ENCODE measurements at places on chromosomes 1 and 21.

GRCh38 chr1:8170059-8170835, 144.1 kb upstream of the ERRFI1 start:
- DNase-seq = no peak

- DNase-seq = no peak
These were observed 488 bp downstream of the DBT start for GRCh38 chr1:100249155-100249536.

DNA sequence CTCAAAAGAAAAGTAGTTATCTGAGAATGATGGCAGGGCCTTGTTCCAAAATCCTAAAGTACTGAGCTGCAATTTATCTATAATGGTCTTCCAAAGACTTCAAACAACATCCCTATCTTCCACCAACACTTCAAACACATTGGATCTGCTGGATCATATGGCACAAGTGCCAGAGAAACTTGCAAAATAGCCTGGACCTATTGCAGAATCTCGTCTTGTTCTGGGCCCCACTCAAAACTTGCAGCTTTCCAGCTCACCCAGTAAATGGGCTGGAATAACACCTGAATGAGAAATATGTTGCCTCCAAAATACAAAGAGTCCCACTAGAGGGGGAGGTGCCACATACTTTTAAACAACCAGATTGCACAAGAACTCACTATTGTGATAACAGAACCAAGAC, 44.0 kb upstream of the PKN2 start:
- DNase-seq = no peak

GRCh38 chr1:246534114-246534513, 27.0 kb upstream of the SMYD3 start:
- no peak for DNase-seq

DNA sequence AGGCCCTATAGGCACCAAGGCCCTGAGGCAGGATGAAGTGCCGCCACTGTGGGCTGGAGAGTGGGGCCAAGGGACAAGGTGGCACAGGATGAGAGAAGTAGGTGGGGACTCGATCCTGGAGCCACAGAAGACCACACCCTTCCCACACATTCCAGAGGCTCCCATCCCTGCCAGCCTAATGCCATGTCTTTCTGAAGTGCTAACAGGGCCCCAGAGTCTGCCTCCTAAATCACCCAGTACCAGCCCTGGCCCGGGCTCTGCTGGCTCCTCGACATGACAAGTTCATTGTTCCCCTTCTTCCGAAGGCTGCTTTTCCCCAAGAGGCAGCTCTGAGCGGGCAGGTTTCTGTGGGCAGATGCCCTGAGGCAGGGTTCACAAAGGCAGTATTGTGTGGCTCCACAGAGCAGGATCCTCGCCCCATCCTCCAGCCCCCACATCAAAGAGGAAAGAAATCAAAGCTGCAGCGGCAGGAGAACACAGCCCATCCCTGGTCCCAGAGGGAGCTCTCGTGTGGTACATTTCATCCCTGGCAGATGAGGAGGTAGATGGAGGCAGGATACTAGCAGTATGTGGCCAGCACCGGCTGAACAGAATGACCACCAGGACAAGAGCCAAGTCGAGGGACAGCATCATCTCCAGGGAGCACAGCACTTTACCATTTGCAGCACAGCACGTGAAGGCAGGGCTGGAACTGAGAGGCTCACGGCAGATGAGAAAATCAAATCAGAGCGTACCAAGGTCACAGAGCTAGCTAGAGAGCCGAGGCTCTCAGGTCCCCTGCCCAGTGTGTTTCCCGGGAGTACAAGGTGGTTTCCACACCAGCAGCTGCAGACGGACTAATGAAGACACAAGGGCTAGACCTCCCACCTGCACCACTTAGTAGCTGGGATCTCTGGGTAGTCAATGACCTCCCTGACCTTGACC, 64.8 kb downstream of the SYF2 start:
- no peak for DNase-seq

DNA sequence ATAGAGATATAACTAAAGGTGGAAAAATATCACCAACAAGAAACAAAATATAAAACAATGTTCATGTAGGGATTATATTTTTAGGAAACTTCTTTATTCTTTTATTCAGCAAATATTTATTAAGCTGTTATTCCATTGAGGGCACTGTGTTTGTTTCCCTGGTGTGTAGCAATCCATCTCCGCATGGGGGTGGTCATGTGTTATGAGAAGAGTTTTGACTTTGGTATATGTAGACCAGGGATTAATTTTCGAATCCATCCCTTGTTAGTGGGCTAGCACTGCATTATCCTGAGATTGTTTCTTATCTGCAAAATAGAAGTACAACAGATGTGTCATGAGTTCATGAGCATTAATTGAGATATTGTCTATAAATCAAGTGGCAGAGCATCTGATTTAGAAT, 190.2 kb upstream of the LRRC7 start:
- no peak for DNase-seq

DNA sequence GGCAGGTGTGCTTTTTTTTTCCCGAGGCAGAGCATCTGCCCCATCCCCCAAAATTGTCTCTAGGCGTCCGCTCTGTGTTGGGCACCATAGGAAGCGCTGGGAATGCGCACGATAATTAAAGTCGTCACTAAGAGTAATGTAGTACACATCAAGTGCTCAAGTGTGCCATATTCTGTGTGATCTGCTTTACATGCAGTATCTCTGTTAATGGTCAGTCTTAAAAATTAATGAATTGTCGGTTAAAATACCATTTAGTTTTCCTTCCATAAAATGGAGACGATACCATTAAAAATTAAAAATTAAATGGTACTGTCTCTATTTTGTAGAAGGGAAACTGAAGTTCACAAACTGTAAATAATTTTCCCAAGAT, 544 bp upstream of the CCT8 start:
- DNase-seq = no peak

DNA sequence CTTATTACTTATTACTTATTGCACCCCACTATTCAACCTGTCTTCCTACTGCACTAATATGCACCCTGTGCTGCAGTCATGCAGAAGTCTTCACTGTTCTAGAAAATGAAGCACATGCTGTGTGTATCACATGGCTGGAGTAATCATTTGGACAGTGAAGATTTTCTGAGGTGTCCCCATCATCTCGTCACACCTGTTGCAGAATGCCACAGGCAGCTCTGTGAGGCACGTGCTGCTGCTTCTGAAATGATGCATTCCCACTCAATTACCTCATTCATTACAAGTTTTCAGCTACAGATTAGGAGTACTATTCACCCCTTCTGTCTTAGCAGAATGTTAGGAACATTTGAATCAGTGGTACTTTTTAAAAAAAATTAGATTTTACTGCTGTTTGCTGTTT, 325.7 kb upstream of the ST6GALNAC5 start:
- no peak for DNase-seq

GRCh38 chr1:29958271-29958670, 721.9 kb downstream of the PTPRU start:
- no peak for DNase-seq

DNA sequence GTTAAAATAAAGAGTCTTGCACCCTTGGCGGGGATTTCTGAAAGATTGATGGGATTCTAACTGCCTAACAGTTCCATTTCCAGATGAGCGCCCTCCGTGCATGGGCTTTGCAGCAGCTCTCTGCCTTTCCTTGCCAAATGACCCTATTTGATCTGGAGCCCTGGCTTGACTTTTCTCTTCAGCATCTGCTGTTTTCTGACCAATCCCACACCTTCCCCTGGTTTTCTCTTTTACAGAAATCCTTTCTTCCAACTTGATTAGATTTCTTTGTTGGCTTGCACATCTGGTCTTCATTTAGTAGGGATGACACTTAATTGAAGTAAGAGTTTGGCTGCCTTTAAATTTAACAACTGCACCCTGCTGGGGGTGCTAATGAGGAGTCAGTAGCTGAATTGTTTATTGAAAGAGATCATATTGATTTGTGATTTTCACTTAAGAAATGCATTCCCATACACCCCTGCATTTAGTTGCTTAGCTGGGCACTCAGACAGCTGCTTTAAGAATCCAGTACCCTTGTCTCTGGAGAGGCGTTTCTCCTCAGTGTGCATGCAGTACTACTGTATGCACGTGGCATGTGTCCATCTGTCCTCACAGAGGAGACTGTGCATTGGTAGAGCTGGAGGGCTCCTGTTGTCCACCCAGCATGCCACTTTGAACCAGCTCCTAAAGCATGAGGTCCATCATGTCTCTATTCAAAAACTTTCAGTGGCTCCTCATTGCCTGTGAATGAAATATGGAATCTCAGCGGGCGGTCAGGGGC, 99.7 kb downstream of the NOS1AP start:
- DNase-seq = no peak

DNA sequence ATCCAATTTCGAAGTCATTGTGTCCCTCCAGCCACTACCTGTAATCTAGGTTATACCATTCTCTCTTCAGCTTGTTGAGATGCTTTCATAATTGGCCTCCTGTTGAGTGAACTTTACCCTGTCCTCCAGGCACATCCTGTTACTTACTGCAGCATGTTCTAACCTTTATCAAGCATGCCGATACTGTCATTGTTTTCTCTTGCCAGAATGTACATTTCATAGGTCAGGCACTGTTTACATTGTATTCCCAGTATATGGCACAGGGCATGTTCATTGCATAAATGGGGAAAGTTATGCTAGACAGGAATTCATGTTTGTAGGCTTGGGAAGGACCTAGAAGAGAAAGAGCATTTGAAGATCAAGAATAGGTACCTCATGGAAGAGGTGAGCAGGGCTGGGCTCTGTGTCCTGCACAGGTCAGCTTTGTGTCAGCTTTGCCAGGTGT, 10.2 kb downstream of the CXADR start:
- DNase-seq = no peak

DNA sequence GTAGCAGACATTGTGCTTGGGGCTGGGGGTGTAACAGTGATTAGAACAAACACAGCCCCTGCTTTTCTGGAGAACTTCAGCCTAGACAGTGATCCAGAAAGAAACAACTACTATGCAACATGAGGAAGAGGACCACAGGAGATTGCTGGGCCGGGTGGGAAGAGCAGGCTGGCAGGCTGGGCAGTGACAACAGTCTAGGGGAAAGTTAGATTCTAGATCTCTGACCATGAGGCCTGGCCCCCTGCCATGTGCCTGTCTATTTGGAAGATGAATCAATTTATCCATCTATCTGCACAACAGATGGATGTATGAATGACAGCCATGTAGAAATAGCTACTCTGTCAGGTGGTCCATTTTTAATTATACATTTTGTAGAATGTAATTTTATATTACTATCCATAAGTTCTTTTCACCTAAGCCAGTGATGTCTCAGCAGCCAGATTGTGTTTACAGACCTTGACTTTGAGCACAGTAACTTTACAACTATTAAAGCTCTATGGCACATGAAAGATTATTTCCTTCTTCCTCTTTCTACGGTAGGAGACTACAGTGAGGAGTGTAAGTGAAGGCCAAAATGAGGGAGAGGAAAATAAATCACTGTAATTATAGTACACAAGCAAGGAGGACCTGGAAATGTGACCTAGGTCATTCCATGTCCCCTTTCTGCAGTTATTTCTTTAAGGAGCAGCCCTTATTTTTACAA, 15.5 kb downstream of the CLIC6 start:
- no peak for DNase-seq

GRCh38 chr1:220703305-220703704, 13.1 kb downstream of the C1orf115 start:
- DNase-seq = no peak

DNA sequence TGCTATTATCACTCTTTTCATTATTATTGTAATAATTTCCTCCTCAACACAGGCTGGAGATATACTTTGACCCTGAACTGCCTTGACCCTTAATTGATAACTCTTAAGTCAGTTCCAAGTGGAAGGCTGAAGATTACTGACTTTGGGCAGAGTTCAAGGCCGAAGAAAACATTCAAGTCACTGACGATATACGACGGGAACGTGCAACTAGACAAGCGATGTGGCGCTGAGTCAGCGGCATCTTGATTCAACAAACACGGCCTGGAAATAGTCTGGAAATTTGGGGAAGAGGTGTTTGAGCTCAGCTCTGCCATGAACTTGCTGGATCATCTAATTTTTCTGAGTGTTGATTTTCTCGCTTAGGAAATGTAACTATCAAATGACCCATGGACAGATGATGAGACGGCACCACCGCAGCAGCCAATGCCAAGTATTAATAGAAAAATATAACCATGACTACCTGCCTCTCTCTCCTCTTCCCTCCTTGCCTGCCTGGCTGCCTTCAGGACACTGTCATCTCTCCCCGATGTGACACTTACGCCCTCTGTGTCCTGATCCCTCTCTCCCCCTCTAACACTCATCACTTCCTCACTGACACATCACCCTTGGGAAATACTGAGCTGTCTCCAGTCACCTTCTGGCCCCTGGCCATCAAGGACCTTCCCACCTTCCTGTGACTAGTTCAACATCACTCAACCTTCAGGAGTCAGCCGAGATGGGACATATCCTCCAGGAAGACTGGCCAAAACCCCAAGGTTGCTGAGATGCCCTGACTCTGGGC, 49.4 kb downstream of the TMCO4 start:
- DNase-seq = no peak

- DNase-seq = no peak
These were observed 7.0 kb upstream of the ID3 start for GRCh38 chr1:23566304-23566703.

DNA sequence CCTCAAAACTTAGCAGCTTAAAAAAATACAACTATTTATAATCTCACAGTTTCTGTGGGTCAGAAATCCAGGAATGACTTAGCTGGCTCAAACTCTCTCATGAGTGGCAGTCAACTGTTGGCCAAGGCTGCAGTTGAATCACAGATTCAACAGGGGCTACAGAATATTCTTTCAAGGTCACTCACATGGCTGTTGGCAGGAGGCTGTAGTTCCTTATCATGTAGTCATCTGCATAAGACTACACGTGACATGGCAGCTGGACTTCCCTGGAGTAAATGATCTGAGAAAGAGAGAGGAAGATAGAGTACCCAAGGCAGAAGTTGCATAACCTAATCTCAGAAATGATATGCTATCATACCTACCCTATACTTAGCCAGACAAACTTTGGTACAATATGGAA, 75.2 kb upstream of the TSPAN2 start:
- DNase-seq = no peak

- DNase-seq = no peak
These were observed 391.8 kb downstream of the DISC1 start for GRCh38 chr1:232018231-232019025.

- peak; percentile 40 for DNase-seq
These were observed 20.6 kb upstream of the PGD start for GRCh38 chr1:10378081-10378841.

DNA sequence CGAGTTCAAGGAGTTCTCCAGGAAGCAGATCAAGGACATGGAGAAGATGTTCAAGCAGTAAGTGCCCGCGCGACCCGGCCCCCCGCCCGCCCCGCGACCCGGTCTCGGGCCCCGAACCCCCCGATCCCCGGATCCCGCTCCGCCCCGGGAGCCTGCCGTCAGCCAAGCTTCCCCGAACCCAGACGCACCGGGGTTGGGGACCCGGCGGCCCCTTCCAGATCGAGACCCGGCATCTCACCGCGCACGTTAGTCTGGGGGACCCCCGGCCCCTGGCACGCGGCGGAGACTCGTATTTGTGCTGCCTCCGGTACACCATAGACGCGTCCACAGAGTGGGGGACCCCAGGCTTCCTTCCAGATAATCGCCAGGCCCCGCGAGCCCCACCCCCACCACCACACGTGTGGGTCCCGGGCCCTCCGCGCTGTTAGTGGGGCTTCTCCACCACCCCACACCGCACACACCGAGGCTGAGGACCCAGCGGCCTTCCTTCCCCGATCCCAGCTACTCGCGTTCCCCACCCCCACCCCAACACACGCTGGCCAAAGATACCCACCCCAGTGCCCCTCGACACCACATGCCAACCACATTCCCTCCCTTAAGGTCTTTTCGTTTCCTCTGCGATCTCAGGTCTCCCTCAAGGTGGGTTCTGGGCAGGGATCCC, 665 bp downstream of the EFHD2 start:
- no peak for DNase-seq
